ENCODE measurements at places on chromosomes 2 and 18.

DNA sequence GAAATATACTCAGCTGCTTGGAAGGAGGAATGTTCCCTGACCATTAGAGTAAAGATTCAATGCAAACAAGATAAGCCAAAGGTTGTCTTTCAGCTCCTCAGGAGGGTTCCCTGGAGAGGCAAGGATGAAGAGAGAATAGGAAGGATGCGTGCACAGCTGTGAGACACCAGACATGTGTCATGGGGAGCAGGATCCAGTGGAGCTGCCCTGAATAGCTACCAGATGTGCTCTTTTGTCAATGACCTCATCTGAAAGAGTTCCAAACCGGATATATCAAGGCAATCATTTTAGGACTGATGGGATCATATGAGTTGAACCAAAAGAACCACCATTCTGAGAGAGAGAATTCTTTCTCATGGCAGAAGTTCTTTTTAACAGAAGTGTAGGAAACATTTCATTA, 490.6 kb downstream of the IRS1 start:
- no peak for DNase-seq

DNA sequence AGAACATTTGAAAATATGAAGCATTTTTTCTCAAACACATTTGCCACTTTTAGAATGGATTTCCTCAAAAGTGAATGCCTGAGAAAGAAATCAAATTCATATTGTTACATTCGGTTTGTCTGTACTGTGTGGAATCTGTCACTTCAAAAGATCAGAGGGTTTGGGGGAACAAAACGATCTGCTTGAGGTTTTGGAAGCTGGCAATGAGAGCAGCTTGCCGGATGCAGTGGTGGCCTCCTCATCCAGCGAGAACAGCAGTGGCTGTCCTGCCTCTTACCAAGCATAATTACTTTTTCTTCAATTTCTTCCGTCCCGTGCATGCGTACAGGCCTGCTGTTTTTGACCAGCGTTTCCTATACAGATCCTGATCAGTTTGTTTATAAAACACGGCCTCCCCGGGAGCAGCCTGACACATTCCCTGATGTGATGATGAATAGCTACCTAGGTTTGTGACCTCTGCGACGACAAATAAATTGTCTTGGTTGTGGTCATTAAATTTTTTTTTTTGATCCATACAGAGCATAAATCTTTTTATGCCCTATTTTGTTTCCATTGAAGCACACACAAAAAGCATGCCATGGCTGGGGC, 45.2 kb downstream of the ITGA6 start:
- DNase-seq = no peak

GRCh38 chr18:10188971-10189810, 265.2 kb upstream of the APCDD1 start:
- DNase-seq = no peak

- no peak for DNase-seq
These were observed 7.0 kb upstream of the NDUFV2 start for GRCh38 chr18:9095297-9096006.

DNA sequence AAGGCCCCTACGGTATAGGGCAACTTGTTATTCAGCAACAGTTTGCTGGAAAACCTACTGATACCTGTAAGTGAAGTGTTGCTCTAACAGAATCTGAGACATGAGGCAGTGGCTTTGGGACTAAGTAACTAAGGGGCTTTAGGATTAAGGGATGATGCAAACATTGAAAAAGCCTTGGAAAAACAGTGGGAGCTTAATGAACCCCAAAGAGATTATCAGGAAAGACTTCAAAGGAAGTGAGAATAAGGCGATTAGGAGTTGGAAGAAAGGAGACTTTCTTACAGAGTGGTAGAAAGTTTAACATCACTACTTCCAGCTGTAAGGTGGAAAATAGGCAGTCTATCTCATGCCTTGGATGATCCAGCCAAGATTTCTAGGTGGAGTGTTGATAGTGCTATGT, 158.2 kb upstream of the TRIB2 start:
- no peak for DNase-seq

DNA sequence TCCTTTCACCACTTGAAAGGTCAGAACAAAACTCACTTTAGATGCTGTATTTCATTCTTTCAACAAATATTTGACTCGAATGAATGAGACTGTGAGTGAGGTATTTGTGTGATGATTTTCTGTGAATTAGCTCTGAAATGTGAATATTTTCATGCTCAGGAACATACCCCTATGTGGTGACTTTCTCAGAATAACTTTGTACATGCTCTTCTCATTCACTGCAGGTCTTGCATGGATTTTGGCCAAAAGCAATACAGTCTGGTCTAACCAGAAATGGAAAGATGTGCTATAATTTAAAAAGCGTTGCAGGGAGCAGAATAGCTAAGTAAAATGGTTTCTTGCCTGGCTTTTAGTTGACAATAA, 75.5 kb downstream of the MYCN start:
- DNase-seq = no peak

Measured in stimulated activated CD8-positive, alpha-beta memory T cell treated with anti-CD3 and anti-CD28 coated beads, Interleukin-4, amount 100 ng/mL, for 1 hour (primary cell).